Stimulated activated CD4-positive, alpha-beta T cell treated with anti-CD3 and anti-CD28 coated beads, Interleukin-1b, Interleukin-23, amount 100 ng/mL, for 24 hours (primary cell): ENCODE measurements at places on chromosomes 3 and 15.
A peak's percentile ranks its signal among the peaks of the same experiment; 100 is the strongest.

- no peak for DNase-seq
Observed at GRCh38 chr3:129812589-129812988, 80.9 kb downstream of the TMCC1 start.

DNA sequence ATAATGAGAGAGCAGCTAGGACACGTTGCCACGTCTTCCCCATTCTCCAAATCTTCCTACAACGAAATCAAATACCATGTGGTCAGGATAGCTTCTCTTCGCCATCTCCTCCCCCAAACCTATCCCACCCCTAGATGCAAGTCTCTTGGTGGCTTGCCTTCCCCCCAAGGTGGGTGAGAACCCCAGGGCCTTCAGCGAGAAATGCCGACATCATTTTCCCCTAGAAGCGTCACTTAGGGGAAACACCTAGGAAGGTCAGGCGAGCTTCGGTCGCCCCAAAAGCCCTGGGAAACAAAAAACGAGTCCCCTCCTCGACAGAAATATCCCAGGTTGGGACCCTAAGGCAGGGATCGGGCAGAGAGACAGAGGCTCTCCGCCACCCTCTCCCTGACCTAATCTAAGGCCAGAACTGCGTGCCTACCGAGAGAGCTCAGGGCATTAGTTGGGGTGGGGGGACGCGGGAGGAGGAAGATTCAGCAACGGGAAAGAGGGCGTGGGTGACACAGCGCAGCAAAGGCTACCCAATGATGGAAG lies 502 bp downstream of the DPH3 start:
- no peak for DNase-seq

DNA sequence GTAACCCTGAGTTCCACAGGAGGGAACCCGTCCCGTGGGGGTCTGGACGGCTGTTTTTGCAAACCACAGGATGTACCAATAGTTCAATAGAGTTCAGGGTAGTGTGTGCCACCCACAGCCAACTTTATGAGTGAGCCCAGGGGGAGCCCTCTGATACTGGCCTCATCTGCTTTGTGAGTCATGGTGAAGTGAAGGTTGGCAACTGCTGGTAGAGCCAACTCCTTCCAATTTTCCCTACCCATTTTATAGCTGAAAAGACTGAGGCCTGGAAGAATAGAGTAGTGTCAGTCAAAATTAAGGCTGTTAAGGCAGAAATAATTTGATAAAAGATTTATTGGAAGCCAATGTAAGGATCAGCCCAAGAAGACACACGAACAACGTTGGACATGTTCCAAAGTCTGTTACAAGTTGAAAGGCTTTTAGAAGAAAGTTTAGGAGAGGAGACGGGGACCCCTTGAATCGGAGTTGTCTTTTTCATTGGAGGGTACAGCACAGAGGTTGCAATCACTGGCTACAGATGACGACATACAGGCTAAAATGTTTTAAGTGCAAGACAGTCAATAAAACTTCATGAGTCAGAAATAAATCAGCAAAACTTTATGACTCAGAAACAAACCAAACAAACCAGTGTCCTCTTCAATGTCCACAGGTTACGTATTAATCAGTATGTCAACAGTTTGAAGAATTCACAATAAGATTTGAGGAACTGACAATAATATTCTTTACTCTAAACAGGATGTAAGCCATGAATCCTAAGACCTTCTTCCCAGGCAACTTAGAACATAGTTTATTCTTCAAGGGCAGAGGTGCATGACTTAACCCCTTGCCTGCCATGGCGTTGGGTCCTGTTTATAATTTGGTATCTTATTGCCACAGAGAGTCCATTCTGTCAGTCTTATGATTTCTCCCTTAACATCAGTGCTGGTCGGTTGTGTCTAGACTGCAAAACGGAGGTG lies 62.9 kb upstream of the NR2E3 start:
- DNase-seq: no peak

DNA sequence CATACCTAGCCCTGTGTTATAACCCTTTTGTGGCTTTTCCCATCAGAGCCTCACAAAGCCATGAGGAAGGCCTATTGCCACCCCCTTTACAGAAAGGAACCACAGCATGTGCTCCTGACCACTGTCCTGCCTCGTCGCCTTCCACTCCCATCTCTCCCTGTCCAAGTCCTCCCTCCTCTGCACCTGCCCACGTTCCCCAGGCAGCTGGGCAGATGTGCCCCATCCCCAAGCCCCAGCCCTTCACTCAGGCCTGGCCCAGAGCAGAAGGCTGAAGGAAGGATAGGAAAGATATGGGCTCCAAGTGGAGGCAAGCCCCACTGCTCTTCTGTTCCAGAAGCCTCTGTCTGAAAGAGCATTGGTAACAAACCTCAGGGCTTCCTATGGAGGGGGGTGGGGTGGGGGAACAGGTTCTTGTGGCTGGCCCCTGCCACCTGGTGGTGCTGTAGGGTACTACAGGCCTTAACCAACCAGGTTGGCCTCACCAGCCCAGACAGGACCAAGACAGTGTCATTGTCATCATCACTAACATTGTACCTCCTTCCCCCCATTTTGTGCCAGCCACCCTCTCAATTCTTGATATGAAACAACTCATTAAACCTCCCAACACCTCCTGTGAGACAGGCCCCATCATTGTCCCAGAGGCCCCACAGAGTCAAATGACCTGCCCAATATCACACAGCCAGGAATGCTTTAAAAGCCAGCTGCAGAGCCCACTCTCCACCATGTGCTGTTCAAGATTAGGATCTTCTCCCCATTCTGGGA lies 10.0 kb downstream of the POC1A start:
- peak; percentile 76 for DNase-seq
